Stomach (tissue), 19 donors: ENCODE measurements at places on chromosomes 12 and 14.

DNA sequence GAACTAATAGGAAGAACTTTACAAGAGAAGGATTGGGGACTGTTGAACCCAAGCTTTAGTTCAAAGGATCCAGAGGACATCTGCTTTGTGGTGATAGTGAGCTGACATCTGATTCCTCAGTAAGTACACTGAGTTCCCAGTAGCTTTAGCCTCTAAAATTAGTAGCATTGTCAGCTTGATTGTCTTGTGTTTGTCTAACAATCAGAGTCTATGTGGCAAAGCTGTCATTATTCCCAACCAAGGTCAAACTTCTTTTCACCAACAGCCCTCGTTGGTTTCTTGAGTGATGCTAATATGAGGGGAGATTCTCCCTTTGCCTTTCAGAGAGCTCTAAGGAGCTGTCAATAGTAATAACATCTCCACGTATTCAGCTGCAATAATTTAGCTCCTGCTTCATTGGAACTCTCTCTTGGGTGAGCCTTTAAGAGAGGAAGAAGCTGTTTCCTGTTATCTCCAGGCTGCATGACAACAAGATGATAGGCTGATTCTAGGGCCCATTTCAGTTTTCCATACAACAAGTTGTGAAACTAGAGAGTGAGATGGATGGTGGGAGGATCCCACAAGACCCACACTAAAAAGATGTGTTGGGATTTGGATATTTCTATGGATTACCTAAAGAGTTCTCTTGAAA, 46.7 kb downstream of the TGFB3 start:
- DNase-seq: no peak
- H3K4me3 ChIP-seq: no peak overlapping the region
- H3K27me3 ChIP-seq: no peaks in the 10 kb centered on the region
- H3K36me3 ChIP-seq: peaks cover 3% of the 10 kb centered on the region
- H3K4me1 ChIP-seq: no peaks in the 10 kb centered on the region
- H3K27ac ChIP-seq: no peak overlapping the region

DNA sequence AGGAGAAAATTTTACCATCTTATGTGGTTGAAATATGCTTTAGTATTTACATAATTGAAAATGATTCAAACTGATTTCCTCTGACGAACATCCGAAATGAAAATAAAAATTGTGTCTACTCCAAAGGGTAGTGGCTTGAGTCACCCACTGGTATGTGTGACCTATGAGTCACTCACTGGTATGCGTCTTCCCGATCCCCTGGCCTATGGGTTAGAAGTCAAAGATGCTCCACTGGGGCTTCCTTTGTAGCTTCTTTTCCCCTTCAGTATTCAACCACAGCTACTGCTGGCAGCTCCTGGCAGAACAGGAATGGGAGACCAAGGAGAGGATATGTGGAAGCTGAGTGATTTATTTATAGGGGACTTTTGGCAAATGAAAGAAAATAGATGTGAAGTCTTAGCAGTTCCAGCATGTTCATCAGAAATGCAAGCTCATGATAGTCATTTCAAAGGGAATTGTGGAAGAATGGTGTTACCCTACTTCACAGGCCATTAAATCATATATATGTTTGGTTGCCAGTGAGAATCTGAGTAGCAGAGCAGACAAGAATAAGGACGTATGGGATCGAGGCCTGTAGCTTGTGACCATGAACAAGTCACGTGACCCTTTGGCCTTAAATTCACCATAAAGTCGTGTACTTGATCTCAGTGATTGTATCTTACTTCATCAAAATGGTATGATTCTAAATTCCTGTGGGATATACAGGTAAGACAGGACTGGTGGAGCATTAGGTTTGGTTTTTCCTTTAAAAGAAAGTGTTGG, 108.3 kb downstream of the CRADD start:
- peak overlapping the region; percentile 86 for H3K27ac ChIP-seq
- no peak for DNase-seq
- H3K4me1 ChIP-seq: peaks cover 37% of the 10 kb centered on the region
- no peaks in the 10 kb centered on the region for H3K36me3 ChIP-seq
- H3K4me3 ChIP-seq: no peak overlapping the region

DNA sequence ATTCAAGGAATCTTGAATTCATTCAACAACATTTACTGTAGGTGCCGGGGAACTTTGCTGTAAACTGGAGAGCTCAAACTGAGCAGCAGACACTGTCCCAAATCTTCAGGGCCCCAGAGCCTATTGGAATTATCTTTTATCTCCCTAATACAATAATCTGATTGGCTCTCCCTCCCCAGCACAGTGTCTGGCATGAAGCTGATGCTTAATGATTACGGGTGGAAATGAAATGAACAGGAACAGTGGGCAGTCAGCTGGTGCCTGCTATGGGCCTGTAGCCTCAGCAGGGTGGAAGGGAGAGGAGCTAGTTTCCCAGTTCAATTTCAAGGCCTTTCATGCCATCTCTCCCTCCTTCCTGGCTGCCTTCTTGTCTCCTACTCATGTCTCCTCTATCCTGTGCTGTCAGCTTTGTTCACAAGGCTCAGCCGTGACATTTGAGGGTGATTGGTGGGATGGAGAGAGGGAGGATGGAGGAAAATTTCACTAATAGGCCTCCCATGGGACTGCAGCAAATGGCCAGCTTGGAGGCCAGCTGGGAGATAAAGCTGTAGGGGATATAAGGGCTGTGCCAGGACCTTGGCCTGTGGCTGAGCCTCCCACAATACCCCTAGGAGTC, 4.3 kb upstream of the RAPGEF3 start:
- H3K27ac ChIP-seq: no peak overlapping the region
- H3K36me3 ChIP-seq: no peaks in the 10 kb centered on the region
- no peak for DNase-seq
- H3K27me3 ChIP-seq: no peaks in the 10 kb centered on the region
- peaks cover 14% of the 10 kb centered on the region for H3K4me1 ChIP-seq

DNA sequence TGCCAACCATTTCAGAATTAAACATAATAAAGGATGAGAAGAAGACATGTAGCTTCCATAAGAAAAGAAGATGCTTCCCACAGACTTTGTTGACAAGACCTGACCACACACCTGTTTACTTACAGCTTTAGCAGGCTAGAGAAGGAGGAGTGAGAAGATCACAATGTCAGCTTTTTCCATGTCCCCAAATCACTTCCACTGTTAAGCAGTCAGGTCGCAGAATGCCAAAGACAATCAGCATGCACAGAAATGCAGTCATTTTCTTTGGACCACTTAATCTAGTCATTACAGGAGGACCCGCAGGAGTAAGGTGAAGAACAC, 314.9 kb downstream of the SSPN start:
- H3K27ac ChIP-seq: no peak overlapping the region
- H3K27me3 ChIP-seq: no peaks in the 10 kb centered on the region
- DNase-seq: no peak
- no peak overlapping the region for H3K4me3 ChIP-seq

GRCh38 chr12:76259106-76259505, 89.1 kb downstream of the BBS10 start:
- no peaks in the 10 kb centered on the region for H3K36me3 ChIP-seq
- H3K4me1 ChIP-seq: no peaks in the 10 kb centered on the region
- H3K27me3 ChIP-seq: no peaks in the 10 kb centered on the region
- H3K4me3 ChIP-seq: no peak overlapping the region

DNA sequence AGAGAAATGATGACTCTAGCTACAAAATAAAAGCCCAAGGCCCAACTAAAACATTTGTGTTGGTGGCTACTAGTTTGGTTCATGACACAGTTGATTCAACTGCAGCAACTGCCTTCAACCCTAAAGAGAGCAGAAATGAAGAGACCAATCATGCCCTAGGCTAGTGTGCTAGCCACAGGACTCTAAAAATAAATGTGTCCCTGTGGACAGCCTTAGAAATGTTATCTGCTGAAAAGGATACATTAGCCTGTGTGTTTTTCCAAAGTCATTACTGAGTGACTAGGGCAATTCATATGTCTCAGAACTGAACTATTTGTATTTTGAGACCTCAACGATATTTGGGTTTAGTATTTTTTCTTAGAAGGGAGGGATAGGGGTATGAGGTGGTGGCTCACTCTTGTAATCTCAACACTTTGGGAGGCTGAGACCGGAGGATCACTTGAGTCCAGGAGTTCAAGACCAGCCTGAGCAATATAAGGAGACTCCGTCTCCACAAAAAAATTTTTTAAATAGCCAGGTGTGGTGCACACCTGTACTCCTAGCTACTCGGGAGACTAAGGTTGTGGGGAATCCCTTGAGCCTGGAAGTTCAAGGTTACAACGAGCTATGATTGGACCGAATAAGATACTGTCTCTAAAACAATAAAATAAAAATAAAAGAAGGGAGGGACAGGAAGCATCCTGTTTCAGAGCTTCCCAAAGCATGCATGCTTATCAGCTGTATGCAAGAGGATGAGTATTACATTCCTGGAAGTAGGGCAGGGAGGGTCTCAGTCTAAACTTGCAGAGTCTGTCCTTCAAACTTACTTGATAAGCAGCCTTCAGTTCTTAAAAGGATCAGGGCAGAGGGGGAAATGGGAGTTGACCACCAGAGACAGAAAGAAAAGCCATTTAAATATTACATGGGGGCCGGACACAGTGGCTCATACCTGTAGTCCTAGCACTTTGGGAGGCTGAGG, 29.6 kb upstream of the NAP1L1 start:
- H3K4me1 ChIP-seq: no peaks in the 10 kb centered on the region
- no peak for DNase-seq
- no peak overlapping the region for H3K27ac ChIP-seq
- no peaks in the 10 kb centered on the region for H3K27me3 ChIP-seq

- H3K4me1 ChIP-seq: peaks cover 88% of the 10 kb centered on the region
- DNase-seq: peak; percentile 72
- H3K4me3 ChIP-seq: no peak overlapping the region
These were observed 20.4 kb downstream of the CCDC88C start for GRCh38 chr14:91396959-91397815.

GRCh38 chr14:99035712-99036610, 236.0 kb downstream of the BCL11B start:
- H3K36me3 ChIP-seq: no peaks in the 10 kb centered on the region
- H3K27ac ChIP-seq: peak overlapping the region; percentile 70
- no peak overlapping the region for H3K4me3 ChIP-seq
- peaks cover 21% of the 10 kb centered on the region for H3K4me1 ChIP-seq
- H3K27me3 ChIP-seq: peaks cover 11% of the 10 kb centered on the region
- peak; percentile 89 for DNase-seq

DNA sequence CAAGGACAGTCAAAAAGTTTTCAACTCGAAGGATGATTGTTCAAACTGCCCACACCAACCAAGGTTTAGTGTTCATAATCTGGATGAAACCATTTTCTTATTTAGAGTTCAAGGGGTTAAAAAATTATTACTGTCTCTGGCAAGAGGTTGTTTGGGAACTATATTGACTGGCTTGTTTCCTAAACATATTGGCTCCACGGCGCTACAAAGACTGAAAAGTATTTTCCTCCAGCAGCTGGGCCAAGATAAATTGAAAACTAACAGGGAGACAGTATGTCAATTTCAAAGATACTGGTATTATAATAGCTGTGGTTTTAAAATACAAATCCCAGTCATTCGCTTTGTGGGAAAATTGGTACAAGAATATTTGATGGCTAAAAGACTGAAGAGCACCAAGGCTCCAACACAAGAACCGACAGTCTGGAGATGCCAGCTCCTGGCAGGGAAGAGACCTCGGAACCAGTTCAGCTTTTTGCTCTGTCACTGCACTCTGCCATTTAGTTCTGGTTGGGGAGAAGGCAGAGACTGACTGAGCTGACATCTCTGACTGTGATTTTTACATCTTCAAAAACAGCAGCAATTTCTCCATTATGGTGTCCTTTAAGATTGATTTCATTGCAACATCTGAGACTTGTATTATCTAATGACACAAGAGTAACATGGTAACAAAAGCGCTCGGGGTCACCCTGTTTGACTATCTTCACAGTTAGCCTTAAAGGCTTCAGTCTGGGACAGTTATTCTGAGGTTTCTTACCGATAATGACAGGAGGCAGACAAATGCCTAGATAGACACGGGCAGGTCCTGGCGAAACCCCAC, 62.0 kb downstream of the ST8SIA1 start:
- H3K27me3 ChIP-seq: no peaks in the 10 kb centered on the region
- no peaks in the 10 kb centered on the region for H3K4me1 ChIP-seq
- no peak overlapping the region for H3K27ac ChIP-seq
- H3K4me3 ChIP-seq: no peak overlapping the region
- H3K36me3 ChIP-seq: no peaks in the 10 kb centered on the region
